ENCODE measurements at places on chromosomes 3 and 15. TPM values are rescaled to one million over a fixed set of nuclear protein-coding genes. Genes with fewer than 3 reads are reported as not detected.

Gene STXBP5L
- total RNA-seq: 0.02 TPM

Gene ST3GAL6
- not detected for total RNA-seq

GRCh38 chr3:198092276-198092675 lies 132.3 kb downstream of the LMLN start:
- no peak for DNase-seq

Gene GOLGA6L7
- total RNA-seq: not detected

DNA sequence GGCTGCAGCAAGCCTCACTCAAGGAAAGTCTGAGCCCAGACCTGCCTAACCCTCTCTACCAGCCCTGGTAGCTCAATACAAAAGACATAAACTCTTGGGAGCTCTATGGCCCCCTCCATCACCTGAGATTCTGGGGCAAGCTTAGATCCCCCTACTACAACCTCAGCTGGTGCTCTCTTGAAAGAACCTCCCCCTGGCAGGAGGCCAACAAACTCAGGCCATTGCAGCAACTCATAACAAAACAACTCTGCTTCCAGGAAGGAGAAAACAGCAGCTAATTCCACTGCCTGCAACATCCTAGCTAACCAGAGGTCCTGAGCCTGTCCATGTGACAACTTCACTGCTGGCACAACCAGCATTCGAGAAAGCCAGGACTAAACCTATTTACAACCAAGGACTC lies 169.2 kb downstream of the ROBO1 start:
- DNase-seq: no peak

Gene SOX14
- not detected for total RNA-seq
